ENCODE measurements at places on chromosomes 5 and 9.
A peak's percentile ranks its signal among the peaks of the same experiment; 100 is the strongest.

GRCh38 chr9:128895556-128895955 lies 13.6 kb downstream of the LRRC8A start:
- DNase-seq, result no peak

GRCh38 chr9:80259079-80259478 lies 687.3 kb downstream of the TLE4 start:
- DNase-seq, result no peak

DNA sequence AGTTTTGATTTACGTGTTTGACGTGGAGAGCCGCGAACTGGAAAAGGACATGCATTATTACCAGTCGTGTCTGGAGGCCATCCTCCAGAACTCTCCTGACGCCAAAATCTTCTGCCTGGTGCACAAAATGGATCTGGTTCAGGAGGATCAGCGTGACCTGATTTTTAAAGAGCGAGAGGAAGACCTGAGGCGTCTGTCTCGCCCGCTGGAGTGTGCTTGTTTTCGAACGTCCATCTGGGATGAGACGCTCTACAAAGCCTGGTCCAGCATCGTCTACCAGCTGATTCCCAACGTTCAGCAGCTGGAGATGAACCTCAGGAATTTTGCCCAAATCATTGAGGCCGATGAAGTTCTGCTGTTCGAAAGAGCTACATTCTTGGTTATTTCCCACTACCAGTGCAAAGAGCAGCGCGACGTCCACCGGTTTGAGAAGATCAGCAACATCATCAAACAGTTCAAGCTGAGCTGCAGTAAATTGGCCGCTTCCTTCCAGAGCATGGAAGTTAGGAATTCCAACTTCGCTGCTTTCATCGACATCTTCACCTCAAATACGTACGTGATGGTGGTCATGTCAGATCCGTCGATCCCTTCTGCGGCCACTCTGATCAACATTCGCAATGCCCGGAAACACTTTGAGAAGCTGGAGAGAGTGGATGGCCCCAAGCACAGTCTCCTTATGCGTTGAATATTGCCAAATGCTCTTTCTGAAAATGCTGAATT lies 850 bp downstream of the RRAGA start:
- DNase-seq, result peak; percentile 39

GRCh38 chr5:137564398-137564961 lies 65.4 kb upstream of the SPOCK1 start:
- DNase-seq, result no peak

GRCh38 chr5:167993771-167994170 lies 297.7 kb upstream of the WWC1 start:
- DNase-seq, result no peak

GRCh38 chr5:1755321-1755949 lies 44.2 kb downstream of the MRPL36 start:
- no peak for DNase-seq

GRCh38 chr9:116837018-116837989 lies 150.2 kb downstream of the TRIM32 start:
- DNase-seq, result peak; percentile 58

DNA sequence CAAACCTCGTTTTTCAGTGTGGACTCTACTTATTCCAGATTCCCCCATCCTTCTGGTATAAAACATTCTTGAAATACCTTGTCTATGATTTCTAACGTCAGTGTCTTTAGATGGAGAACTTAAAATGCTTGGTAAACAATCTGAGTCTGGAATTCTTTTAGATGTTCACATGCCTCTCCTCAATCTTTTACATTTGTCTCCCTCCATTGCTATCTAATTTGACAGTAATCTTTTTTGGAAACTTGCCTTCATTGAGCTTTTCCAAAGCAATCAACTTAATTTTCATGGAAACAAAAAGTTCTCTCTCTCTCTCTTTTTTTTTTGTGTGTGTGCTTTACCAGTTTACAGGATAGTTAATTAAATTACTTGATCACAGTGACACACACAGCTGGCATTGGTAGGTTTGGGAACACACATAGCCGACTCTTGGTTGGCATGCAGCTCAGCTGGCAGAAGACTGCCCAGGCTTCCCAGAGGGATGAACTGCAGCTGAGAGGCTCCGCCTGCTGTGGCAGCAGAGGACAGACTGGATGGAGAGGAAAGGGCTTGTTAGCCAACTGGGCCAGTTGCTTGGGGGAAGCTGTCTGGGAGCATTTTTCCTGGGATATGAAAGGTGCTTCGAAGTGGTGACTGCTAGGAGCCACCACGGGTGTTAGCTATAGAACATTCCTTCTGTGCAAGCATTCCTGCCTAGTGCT lies 271.3 kb downstream of the ZSWIM6 start:
- peak; percentile 32 for DNase-seq

DNA sequence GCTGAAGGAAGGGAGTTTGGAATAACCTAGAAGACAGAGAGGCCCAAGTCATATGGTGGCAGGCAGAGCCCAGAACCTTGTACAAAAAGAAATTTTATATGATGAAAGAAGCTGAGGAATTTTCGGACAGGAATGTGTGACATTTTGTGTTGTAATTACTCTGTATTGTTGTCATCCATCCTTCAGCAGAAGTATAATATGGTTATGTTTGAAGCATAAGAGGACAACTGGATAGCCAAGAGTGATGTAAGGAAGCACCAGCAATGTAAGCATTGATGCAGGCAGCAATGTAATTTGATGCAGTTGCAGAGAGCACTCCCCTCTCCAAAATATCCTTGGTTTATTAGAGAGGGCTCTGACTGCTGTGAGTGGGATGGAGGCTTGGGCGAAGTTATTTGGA lies 19.1 kb upstream of the SNX2 start:
- no peak for DNase-seq

DNA sequence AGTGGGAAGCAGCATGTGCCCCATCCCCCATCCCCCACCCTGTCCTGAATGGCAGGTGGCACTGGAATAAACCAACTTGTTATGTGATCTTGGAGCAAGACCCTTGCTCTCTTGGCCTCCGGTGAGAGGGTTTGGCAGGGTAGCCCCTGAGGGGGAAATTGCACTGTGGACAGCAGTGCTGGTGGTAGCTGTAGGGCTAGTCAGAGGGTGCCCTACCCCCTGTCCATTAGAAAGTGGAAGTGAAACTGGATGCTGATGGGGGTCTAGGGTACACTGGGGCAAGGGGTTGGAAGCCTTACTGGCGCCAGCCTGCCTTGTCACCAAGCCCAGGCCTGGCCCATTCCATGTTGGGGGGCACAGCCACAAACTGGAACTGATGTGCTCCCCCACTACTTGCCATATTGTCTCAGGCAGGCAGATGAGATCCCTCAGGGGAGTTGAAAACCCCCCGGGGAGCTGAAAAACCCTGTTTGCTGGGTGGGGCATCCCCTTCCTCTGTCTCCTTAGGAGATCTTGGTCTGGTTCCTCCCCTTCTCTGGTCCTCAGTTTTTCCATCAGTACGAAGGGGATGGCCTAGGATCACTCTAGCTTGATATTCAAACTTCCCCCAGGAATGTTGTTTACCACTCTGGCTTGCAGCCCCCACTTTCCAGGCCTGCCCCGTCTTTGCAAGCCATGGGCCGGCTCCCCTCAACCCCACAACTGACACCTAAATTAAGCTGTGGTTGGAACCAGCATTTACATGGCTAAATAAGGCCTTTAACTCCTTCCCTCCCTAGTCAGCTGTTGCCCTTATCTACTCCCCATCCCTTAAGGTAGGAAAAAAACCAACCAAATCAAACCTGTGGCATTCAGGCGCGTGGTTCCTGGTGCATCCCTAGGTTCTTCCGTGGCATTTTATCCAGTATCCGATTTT lies 14.4 kb upstream of the SYNPO start:
- DNase-seq, result no peak

DNA sequence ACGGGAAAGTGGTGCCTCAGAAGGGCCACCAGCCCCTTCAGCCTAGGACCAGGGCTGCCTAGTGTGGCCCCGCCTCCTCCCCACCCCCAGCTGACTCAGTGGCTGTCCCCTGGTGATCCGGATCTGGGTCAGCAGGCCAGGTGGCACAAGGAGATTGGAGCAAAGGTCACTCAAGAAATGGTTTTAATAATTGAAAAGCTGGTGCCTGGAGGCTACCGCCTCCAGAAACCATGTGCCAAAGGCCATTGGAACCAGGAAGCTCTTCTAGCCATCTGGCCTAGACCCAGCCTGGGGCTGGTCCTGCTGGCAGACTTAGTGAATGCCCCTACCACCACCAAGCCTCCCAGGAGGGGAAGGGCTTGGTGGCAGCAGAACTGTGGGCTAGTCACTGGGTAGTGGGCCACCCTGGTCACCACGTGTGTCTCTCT lies 1.5 kb downstream of the ST6GALNAC4 start:
- DNase-seq, result no peak

DNA sequence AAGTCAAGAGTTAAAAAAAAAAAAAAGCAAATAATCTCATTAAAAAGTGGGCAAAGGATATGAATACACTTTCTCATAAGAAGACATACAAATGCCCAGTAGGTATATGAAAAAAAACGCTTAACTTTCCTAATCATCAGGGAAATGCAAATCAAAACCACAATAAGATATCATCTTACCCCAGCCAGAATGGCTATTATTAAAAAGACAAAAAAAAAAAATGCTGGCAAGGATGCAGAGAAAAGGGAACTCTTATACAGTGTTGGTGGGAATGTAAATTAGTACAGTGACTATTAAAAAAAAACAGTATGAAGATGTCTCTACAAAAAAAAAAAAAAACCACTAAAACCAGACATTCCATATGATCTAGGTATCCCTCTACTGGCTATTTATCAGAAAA lies 79.4 kb downstream of the LPAR1 start:
- DNase-seq, result no peak

GRCh38 chr9:93223260-93224180 lies 39.6 kb downstream of the WNK2 start:
- no peak for DNase-seq

DNA sequence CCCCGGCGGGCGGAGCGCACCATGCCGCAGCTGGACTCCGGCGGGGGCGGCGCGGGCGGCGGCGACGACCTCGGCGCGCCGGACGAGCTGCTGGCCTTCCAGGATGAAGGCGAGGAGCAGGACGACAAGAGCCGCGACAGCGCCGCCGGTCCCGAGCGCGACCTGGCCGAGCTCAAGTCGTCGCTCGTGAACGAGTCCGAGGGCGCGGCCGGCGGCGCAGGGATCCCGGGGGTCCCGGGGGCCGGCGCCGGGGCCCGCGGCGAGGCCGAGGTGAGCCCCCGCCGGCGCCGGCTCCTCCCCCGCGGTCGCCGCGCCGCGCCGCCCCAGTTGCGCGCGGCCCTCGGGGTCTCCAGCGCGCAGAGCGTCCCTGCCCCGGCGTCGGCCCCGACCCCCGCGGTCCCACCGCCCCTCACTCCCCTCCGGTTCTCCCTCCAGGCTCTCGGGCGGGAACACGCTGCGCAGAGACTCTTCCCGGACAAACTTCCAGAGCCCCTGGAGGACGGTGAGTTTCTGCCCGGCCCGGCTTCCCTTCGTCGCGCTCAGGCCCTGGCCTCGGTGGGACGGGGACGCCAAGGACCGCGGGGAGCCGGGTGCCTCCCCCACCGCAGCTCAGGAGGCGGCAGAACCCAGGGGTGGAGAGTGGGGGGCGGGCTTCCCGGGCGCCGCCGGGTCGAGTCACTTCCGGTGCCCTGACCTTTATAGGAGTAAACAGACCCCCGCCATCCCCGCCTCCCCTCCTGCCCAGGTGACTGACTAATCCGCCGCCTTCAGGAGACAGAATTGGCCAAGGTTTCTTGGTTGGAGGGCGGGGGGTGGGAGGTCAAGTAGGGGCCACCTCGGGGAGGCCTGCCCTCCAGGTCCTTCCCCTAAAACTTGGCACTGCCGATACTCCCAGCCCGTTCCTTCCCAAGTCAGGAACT lies 665 bp downstream of the TCF7 start:
- peak; percentile 40 for DNase-seq

DNA sequence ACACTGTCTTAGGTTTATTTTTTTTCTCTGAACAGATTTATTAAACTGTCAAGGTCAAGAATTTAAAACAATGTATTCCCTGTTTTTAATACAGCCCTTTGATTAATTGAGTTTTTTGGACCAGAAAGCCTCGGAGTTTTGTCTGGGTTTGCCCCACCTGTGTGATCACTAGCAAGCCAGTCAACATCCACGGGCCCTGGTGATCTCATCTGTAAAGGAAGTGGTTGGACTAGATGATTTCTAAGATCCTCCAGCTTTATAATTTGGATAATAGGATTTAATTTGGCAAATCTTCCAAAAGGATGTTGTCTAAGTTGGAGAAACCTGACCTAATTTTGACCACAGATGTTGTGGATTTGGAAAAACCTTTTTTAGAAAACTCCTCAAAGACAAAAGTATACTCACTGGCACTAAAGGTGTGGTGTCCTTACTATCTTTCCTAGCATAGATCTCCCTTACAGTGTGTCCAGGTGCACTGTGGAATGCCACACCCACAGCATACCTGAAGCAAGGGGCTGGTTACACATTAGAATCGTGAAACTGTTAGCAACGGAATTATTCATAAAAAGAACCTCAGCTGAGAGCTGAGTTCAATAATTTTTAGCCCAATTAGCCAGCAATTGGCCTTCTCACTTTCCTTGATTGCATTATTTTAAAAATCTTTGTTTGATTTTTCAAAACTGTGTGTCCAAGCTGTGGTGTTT lies 195.6 kb upstream of the ELL2 start:
- DNase-seq, result peak; percentile 1

GRCh38 chr9:22142671-22143070 lies 133.6 kb upstream of the CDKN2B start:
- no peak for DNase-seq

DNA sequence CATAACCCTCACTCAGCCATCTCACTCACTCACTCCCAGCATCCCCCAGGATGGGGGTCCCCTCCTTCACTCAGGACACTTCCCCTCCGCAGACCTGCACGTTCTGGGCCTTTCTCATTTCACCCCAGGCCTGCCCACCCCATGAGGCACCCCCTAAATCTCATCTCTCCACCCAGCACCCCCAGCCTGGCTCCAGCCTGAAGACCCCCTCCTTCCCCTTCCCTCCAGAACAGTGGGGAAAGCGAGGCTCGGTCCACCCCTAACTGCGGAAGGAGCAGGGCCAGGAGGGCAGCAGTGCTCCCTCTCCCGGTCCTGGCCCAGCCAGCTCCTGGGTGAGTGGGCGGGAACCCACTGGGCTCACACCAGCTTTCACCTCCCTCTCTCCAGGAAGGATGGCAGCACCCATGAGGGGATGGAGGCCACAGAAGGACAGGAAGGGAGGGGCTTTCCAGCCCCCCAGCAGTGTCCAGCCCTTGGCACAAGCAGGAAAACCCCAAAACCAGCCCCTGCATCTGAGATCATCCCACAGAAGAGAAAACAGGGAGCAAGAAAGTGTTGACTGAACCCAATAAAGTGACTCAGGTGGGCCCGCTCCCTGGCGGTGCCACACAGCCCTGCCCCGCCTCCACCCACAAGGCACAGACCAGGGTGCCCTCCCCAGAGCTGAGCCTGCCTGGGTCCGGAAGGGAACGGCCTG lies 55.0 kb downstream of the LRSAM1 start:
- DNase-seq, result no peak

- DNase-seq, result no peak
Measured at GRCh38 chr9:72444435-72444834, 77.0 kb upstream of the TMC1 start.

GRCh38 chr5:74412066-74412465 lies 228.5 kb downstream of the ENC1 start:
- no peak for DNase-seq

DNA sequence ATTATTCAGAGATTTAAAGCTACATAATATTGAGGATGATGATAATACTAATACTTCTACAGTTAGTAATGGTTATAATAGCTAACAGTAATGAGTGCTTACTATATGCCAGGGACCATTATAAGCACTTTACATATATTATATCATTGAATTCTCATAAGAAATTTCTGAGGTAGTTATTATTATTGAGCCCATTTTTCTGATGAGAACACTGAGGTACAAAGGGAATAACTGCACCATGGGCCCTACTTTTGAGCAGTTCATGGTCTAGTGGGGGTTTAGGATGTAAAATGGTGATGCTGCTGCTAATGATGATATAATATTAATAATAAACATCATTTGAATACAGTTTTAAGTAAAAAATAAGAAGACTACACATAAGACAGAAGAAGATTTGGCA lies 64.2 kb upstream of the SPDL1 start:
- no peak for DNase-seq

Data from NCI-H146 (cell line).